ENCODE measurements at places on chromosomes 7 and 10.

DNA sequence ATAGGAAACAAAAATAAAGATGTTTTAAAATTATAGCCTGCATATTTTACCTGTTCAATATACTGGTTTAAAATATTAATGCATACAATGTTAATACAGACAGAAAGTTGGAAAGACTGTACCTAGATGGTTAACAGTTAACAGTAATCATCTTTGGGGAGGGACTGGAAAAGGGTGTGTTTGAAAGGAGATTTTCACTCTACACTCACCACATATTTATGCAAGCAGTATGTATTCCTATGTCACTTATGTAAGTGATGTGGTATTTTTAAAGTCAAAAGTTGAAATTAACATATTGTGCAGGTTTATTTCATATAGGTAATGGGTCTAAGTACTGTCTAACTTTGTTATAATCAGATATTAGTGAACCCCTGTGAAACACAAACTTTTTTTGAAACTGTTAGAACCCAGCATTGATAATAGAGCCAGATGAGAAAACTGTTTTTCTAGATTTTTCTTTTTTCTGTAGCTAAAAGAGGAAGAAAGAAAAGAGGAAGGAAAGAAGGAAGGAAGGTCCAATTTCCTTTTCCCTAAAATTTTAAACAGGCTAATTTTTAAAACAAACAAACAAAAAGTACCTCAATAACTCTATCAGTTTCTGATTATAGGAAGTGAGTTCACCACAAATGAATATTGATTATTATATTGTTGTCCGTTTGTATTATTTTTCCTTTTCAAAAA, 9.0 kb upstream of the STARD3NL start:
- DNase-seq, result no peak

- no peak for DNase-seq
These were observed 54.4 kb downstream of the ARMH3 start for GRCh38 chr10:102001435-102002068.

GRCh38 chr10:604716-605631, 84.5 kb downstream of the DIP2C start:
- no peak for DNase-seq

DNA sequence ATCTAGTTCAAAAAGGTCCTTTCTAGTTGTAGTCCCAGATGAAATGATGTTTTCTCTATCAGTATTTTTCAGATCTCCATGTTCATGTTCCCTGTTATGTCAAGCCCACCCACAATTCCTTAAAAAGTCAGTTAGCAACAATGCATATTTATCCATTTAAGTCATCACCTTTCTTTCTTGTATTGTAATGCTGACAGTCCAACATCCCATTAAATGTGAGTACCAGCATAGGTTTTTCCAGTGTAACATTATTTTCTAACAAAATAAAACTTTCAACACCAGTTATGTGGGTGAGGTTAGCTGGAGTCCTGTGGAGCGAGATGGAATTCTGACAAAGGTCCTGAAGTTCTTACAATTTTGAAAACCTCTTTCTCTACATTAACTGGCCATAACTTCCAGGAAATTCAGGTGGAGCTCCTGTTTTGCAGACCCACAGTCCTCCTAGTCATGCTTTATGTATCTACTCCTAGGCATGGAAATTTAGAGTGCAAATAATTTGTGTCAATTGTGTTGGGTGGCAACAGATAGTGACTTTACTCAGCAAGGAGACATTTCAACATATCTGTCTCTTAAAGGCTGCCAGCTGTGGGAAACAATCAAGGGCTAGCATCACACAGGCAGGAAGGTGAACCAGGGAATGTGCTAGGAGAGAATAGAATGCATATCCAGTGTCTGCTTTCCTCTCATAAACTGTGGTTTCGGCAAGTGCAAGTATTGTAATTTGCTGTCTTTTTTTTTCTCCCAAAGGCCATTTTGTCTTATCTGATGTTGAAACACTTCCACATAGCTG, 162.6 kb downstream of the MTERF1 start:
- DNase-seq, result no peak

DNA sequence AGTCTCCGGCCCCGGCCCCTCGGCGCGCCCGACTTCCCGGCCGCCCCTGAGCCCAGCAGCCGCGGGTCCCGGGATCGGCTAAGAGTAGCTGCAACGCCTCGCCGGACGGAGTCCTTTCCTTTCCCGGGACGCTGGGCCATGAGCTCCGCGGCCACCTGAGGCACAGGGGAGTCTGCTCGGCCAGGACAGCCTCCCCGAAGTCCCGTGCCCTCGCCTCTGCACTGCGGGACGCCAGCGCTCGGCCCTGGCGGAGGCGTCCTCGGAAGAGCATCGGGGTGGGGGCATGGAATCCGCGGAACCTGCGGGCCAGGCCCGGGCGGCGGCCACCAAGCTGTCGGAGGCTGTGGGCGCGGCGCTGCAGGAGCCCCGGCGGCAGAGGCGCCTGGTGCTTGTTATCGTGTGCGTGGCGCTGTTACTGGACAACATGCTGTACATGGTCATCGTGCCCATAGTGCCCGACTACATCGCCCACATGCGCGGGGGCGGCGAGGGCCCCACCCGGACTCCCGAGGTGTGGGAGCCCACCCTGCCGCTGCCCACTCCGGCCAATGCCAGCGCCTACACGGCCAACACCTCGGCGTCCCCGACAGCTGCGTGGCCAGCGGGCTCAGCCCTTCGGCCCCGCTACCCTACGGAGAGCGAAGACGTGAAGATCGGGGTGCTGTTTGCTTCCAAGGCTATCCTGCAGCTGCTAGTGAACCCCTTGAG, 502 bp downstream of the SLC18A3 start:
- no peak for DNase-seq

DNA sequence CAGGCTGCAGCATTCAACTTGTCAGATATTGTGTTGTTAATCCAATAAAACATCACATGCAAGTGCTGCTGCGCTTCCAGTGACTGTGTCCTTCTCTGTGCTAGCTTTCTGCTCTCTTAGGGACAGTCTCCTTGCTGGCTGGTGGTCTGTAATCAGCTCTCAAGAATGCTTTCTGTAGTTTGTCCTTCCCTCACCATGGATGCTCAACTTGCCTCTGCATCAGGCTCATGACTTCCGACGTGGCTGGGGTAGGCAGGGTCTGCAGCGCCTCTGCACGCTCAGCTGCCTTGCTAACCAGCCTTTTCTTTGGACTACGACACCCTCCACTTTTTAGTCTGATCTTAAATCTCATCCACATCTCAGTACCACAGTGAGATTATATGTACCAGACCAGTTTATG, 58.3 kb downstream of the MMRN2 start:
- DNase-seq, result no peak

DNA sequence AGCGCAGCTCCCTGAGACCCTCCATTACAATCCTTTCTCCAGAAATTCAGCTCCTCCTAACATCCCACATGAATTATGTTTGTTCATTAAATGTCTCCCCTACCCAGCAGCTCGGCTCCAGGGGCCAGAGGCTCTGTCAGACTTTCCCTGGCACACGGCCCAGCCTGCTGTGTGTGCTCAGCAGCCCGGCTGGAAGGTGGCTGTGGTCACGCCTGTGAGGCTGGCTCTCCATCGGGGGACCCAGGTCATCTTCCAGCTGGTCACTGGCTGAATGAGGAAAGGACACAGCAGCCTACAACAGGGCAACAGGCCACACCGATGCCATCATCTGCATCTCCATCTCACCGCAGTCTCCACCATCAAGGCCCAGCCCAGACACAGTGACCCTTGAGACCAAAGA, 219.8 kb downstream of the MAD1L1 start:
- DNase-seq, result no peak

DNA sequence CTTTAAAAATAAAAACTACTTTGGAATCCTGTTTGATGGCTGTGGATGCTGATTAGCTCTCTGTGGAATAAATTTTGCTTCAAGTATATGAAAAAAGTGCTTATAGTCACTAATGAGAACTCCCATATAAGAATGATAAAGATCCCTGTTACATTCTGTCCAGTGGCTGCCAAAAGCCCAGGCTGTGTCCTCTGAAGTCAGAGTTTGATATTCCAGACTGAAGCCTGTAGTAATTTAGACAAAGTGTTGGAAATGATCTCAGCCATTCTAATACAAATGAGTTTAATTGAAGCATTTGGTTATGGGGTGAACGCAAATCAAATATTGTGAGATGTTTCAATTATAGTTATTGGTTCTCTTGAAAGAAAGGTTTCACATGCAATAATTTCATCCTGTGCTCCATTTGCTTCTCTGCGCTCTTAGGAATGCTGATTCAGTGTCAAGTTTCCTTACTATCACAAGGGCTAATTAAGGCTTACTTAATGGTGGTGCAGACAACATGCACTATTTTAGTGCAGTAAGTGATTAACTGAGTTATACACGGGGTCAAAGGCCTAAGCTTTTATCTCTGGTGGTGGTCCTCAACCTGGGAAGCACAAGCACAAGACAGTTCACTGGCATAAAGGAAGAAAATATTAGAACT, 867.6 kb downstream of the SORCS1 start:
- DNase-seq, result no peak

DNA sequence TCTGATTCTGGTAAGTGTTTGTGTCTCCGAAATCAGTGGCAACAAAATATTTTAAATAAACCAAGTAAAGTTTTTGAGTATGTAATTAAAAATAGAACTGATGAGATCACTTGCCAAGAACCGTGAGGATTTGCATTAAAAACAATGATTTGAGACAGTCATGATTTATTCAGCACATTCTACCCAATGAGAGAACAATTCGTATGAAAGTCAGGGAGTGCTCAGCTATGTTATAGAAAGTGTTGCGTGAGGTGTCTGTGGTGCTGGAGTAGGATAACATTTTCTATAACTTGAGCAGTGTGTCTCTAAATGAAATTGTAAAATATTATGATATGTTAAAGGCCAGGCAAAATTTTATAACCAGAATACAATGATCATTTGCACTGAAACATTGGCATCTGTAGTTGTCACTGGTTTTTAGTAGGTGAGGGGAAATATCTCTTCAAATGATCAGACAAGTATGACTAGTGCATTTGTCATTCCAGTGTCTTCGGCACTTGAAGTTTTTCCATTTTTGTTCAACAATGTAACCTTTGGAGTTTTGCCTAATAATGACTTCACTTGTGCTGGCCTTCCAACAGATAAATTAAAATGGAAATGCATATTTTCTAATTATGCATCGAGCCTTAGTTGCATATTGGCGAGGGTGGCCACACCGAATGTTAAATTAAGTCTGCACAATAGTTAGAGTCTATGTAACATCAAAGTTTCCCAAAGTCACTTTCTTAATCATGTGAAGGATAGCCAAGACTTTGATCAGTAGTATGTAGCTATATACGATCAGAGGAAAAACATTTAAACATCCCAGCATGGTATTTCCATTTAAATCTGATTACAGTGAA, 335.9 kb downstream of the GFRA1 start:
- DNase-seq, result no peak

DNA sequence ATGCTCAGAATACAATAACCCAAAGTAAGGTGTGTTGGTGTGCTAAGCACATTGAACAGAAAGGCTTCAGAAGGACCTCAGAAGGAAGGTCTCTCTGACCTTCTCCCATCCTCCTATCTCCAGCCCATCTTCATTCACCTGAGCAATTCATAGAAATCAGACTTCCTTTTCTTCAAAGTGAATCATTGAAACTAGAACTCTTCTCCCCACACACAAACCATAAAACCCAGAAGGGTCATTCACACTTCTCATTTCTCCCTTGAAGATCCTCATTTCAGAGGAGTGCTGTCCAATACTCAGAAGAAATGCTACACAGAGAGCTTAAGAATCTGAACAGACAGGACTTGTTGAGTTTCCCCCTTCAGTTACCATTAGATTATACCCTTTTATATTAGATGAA, 89.5 kb downstream of the VWDE start:
- DNase-seq, result no peak

DNA sequence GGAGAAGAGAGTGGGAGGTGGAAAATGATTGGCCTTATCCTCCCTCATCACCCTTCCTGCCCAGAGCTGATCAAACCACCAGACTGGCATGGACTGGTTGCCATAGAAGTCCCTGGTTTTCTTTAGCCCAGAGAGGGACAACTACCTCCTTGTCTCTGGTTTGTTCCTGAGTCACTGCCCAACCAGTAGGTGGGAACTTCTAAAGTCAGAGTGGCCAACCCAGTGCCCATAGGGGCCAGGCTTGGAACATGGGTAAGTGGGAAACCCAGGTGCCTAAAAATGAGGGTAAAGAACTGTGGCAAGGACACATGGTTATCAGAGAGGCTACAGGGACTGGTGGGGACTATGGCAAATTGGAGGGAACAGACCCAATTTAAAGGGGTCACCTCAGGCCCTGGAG, 63.8 kb downstream of the FAM241B start:
- DNase-seq, result no peak

- DNase-seq, result no peak
These were observed 75.9 kb downstream of the BMPER start for GRCh38 chr7:33981226-33981625.

GRCh38 chr10:119933179-119933578, 40.6 kb downstream of the SEC23IP start:
- no peak for DNase-seq

DNA sequence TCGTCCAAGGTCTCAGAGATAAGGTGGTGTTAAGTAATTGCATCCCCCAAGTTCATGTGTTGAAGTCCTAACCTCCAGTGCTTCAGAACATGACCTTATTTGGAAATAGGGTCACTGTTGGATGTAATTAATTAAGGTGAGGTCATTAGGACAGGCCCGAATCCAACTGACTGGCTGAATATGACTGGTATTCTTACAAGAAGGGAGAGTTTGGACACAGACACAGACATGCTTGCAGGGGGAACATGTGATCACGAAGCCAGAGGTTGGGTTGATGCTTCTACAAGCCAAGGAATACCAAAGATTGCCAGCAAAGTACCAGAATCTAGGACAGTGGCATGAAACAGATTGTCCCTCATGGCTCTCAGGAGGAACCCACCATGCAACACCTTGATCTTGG, 173.5 kb upstream of the LYZL2 start:
- DNase-seq, result no peak

DNA sequence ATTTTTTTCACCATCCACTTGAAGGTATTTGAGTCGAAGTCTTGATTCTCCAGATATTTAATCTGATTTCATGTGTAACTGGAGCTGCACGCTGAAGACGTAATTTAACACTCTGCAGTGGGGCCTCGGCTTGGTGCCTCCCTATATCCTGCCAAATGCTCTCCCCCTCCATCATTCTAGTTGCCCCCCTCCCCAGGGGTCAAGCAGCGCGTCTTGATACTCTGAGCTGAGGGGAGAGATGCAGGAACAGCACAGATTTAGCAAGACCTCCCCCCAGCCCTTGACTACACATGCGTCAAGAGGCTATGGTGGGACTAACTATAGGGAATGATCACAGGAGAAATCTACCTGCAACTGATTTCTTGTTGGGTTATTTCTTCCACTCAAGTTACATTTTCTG, 85.8 kb downstream of the PRPF18 start:
- DNase-seq, result no peak

- DNase-seq, result no peak
These were observed 107.9 kb upstream of the PPIF start for GRCh38 chr10:79239275-79239779.

DNA sequence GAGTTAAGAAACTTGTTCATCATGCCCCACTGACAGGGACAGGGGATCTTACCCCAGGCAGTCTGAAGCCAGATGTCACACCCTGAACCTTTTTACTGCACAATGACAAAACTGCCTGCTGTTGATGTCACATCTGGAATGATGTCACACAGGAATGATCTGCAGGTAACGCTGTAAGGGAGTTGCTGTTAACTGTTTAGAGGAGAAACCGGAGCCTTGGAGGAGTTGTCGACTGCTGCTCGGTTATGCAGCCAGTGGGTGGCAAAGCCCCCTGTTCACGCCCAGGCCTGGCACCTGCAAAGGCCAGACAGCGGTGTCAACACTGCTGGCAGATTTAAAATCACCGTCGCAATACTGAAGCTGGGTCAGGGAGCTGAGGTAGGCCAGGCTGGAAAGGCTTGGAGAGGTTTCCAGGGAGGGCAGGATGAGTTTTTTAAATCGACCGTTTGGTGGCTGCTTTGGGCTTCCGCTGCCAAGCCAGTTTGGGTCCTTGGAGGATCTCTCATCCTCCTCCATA, 10.0 kb upstream of the SLIT1 start:
- DNase-seq, result no peak
